ENCODE measurements at places on chromosomes 16 and 17.

GRCh38 chr17:75457047-75457654 is 716 bp downstream of the TMEM94 start:
- H3K27me3 ChIP-seq: no peaks in the 10 kb centered on the region
- peak overlapping the region; percentile 31 for H3K27ac ChIP-seq
- no peaks in the 10 kb centered on the region for H3K36me3 ChIP-seq
- H3K4me3 ChIP-seq: peak overlapping the region; percentile 87

DNA sequence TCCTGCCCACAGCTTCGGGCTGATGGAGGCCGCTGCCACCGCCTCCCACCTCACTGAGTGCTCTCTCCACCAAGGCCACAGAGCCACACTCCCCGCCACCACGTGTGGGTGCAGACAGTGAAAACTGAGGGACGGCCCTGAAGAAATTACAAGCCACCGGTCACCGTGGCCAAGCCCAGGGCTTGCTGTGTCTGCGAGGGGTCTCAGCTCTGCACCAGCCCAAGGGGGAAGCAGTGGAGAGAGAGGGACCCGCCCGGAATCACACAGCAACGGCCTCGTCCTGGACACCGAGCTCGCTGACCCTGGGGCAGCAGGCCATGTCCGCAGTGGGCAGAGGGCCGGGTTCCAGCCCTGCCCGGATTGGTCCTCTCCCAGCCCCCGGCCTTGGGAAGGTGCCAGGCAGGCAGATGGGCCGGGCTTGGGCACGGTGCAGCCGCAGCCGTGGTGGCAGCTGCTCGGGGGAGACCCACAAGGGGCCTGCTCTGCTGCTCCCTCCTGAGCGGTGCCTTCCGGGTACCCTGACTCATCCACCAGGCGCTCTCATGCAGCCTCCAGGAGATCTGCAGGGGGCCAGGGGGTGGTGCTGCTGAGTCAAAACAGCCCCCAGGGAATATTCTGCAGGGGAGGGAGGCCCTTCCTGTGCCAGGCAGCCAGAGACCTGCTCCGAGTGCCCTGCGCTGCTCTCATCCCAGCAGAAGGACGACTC is 52.0 kb downstream of the CBFA2T3 start:
- no peak overlapping the region for H3K4me3 ChIP-seq
- H3K27ac ChIP-seq: no peak overlapping the region
- H3K4me1 ChIP-seq: peaks cover 20% of the 10 kb centered on the region
- no peaks in the 10 kb centered on the region for H3K27me3 ChIP-seq
- DNase-seq: peak; percentile 71

- H3K27me3 ChIP-seq: no peaks in the 10 kb centered on the region
- H3K36me3 ChIP-seq: no peaks in the 10 kb centered on the region
These were observed 16.4 kb upstream of the ALOX15B start for GRCh38 chr17:8022360-8023003.

DNA sequence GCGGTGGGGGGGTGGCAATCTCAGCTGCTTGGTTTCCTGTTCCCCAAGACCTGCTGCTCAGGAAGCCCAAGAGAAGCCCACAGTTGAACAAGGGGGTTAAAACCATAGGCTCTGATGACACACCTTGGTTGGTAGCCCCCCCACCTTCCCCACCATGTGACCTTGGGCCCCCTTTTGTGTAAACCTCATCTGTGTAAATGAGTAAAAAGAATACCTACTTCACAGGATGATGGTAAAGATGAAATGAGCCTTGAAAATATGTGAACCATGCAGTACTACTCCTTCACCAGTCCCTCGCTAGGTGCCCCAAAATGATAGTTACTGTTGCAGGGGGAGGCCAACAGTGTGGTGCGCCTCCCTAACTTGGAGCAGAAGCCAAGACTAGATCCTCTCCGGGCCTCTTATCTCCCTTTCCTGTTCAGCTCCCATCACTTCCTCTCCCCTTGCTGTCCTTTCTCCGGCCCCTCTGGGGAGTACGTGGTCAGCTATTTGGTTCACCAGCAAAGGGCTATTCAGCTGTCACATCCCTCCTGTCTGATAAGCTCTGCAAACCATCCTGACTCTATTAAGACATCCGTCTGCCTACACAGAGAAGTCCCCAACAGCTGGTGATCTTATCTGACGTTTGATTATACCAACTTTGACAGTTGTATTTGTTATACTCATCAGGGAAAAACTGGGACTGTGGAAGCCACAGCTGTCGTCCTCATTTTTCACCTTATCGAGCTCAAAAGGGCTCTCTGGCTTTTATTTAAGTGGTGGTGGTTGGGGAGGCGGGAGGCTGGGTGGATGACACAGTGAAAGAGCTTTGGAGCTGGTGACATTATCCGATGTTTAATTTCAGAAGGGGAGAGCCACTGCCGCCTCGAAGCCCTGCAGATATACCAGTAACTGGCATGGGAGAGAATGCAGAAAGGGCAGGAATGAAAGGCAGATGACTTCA is 19.9 kb downstream of the DCAKD start:
- H3K27me3 ChIP-seq: no peaks in the 10 kb centered on the region
- H3K27ac ChIP-seq: no peak overlapping the region
- no peak for DNase-seq
- no peak overlapping the region for H3K4me3 ChIP-seq
- H3K4me1 ChIP-seq: no peaks in the 10 kb centered on the region

DNA sequence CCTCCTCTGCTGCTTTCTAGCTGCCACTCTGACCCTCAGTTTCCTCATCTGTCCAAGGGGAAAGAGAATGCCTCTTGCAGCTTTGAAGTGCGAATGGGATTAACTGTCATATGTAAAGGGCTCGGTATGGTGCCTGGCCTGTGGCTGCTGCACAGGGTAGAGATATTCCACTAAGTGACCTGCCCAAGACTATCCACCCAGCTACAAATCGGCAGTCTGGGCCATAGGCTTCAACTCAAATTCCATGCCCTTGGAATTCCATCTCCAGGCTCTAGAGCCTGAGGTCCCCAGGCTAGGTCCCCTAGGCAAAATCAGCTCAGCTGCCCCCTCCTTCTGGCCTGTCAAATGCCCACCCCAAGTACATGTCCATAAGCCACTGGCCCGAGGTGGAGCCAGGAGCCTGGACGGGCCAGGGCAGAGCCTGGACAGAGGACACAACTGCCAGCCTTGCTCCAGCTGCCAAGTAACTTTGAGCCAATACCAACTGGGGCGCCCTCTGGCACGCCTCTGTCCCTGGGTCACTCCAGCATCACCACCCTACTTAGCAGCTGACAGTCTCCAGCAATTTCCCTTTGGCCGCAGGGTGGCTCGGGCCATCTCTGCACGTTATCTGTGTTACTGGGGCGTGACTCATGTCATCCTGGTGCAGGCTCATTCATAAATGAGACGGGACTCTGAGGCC is 57.2 kb downstream of the SDK2 start:
- peak; percentile 92 for DNase-seq
- H3K27me3 ChIP-seq: no peaks in the 10 kb centered on the region
- no peak overlapping the region for H3K4me3 ChIP-seq

DNA sequence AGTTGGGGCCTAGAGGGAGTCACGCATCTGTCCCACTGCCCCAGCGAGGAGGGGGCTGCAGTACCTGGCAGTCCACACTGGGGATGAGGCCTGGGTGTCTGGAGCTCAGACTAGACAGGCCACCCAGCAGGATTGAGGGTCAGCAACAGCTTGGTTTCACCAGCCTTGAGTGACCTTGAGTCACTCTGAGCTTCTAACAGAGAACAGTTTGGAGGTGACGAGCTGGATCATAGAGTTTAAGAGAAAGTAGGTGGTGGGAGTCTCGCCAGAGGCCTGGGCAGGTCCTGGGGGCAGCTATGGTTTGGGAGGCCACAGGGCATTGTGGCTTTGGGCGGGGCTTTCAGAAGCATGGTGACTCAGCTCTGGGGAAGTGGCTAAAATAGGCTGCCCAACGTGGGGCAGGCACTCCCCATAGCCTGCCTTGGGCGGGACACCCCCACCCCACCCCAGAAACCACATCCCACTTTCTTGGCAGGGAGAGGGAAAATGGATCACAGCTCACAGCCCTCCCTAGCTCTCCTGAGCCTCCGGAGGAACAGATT is 20.5 kb downstream of the CDC42EP4 start:
- no peak overlapping the region for H3K4me3 ChIP-seq
- peaks cover 45% of the 10 kb centered on the region for H3K4me1 ChIP-seq
- H3K27ac ChIP-seq: peak overlapping the region; percentile 84
- peaks cover 9% of the 10 kb centered on the region for H3K36me3 ChIP-seq
- DNase-seq: peak; percentile 69
- no peaks in the 10 kb centered on the region for H3K27me3 ChIP-seq

GRCh38 chr16:82653550-82654511 is 27.1 kb downstream of the CDH13 start:
- no peaks in the 10 kb centered on the region for H3K27me3 ChIP-seq
- peak overlapping the region; percentile 89 for H3K27ac ChIP-seq
- H3K4me1 ChIP-seq: peaks cover 21% of the 10 kb centered on the region
- no peak overlapping the region for H3K4me3 ChIP-seq
- no peaks in the 10 kb centered on the region for H3K36me3 ChIP-seq

GRCh38 chr16:50593410-50594150 is 45.4 kb downstream of the NKD1 start:
- DNase-seq: no peak
- H3K4me1 ChIP-seq: peaks cover 3% of the 10 kb centered on the region
- no peak overlapping the region for H3K27ac ChIP-seq
- H3K27me3 ChIP-seq: no peaks in the 10 kb centered on the region

- H3K36me3 ChIP-seq: no peaks in the 10 kb centered on the region
- no peaks in the 10 kb centered on the region for H3K4me1 ChIP-seq
- H3K27ac ChIP-seq: no peak overlapping the region
- H3K4me3 ChIP-seq: no peak overlapping the region
- no peak for DNase-seq
These were observed 147.2 kb downstream of the HS3ST2 start for GRCh38 chr16:22961206-22961605.

- H3K36me3 ChIP-seq: no peaks in the 10 kb centered on the region
- no peaks in the 10 kb centered on the region for H3K27me3 ChIP-seq
- H3K27ac ChIP-seq: no peak overlapping the region
- H3K4me1 ChIP-seq: no peaks in the 10 kb centered on the region
These were observed 54.9 kb upstream of the MYH10 start for GRCh38 chr17:8685381-8685780.

DNA sequence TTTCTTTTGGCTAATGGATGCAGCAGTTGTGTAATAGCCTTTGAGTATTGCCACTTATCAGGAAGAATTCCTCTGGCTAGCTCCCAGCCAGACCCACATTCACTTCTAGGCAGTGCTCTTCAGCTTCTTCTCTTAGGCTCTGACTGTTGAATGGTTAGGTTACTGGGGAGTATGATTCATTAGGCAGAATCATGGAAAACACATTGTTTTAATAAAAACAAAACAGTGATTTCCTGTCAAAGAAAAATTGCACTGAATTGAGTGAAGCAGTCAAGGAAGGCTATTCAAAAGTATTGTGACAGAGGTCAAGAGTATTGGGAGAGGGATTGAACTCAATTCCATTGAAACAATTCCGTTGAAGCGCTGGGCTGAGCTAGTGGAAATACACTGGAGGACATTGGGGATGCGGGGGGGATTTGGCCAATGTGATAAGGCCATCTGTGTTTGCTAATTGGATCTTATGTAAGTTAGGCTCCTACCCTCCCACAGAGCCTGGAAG is 68.0 kb downstream of the CNTNAP4 start:
- no peaks in the 10 kb centered on the region for H3K27me3 ChIP-seq
- H3K4me3 ChIP-seq: no peak overlapping the region
- no peaks in the 10 kb centered on the region for H3K36me3 ChIP-seq

- DNase-seq: no peak
- peaks cover 11% of the 10 kb centered on the region for H3K4me1 ChIP-seq
- H3K27me3 ChIP-seq: no peaks in the 10 kb centered on the region
These were observed 135.4 kb downstream of the ANKRD11 start for GRCh38 chr16:89355007-89355406.

Data from trophoblast cell (in vitro differentiated cells and primary cell).